Activated CD4-positive, alpha-beta T cell treated with anti-CD3 and anti-CD28 coated beads for 36 hours (primary cell): ENCODE measurements at places on chromosomes 1 and 21.
A peak's percentile ranks its signal among the peaks of the same experiment; 100 is the strongest.

GRCh38 chr1:205812271-205812877, 624 bp downstream of the SLC41A1 start:
- DNase-seq = peak; percentile 36

GRCh38 chr1:175564119-175564518, 179.3 kb downstream of the TNR start:
- no peak for DNase-seq

- no peak for DNase-seq
These were observed 347.2 kb downstream of the MATN1 start for GRCh38 chr1:30376054-30376697.

DNA sequence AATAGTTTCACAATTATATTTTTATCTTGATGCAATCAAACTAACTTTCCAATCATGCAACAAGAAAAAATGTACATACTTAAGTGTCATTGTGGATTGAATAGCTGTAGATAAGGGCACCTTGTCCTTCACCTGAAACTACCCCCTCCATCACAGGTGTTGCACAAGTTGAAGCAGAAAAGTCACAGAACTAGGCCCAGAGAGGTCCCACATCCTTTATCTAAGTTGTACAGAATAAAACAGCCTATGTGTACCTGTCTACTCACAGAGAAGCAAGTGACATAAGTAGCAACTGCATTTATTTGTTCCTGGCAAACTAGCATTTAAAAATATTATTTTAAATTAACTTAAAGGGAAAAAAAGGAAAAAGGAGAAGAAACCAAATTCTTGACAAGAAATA, 256.8 kb downstream of the FAF1 start:
- DNase-seq = no peak

GRCh38 chr1:9715536-9716226, 64.2 kb downstream of the PIK3CD start:
- DNase-seq = peak; percentile 53

DNA sequence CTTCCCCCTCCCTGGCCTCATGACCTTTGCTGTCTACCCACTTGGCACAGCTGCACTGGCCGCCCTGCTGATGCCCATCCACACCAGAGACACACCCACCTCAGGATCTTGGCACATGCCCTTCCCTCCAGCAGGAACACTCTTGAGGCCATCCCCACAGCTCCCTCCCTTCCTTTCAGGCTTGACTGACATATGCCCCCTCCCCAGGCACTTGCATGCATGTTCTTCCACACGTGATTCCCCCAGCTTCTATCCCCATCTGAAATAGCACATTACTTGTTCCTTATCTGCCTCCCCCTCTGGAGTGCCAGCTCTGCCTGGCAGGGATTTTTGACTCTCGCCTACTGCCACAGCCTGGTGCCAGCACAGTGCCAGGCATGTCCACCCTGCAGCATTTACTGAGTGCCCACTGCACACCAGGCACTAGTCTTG, 98.5 kb upstream of the SLC25A33 start:
- no peak for DNase-seq

GRCh38 chr1:43890815-43891214, 42.8 kb upstream of the ARTN start:
- DNase-seq = no peak

DNA sequence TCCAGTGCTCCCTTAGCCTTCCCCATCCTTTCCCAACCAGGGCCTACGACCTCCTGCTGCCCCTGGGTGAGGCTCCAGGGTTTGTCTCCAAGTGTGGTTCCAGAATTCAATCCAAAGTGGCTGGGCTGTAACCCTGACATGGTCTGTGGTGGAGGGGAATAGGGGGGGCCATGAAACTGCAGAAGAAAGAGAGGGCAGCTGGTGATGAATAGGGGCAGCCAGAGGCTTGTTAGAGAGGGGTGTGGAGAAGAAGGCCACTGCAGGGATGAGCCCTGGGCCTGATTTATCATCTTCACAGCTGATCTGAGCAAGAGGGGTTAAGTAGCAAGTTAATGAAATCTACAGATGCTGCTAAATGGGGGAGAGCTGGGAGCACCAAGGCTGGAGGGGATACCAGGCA, 12.9 kb upstream of the ERI3 start:
- no peak for DNase-seq

DNA sequence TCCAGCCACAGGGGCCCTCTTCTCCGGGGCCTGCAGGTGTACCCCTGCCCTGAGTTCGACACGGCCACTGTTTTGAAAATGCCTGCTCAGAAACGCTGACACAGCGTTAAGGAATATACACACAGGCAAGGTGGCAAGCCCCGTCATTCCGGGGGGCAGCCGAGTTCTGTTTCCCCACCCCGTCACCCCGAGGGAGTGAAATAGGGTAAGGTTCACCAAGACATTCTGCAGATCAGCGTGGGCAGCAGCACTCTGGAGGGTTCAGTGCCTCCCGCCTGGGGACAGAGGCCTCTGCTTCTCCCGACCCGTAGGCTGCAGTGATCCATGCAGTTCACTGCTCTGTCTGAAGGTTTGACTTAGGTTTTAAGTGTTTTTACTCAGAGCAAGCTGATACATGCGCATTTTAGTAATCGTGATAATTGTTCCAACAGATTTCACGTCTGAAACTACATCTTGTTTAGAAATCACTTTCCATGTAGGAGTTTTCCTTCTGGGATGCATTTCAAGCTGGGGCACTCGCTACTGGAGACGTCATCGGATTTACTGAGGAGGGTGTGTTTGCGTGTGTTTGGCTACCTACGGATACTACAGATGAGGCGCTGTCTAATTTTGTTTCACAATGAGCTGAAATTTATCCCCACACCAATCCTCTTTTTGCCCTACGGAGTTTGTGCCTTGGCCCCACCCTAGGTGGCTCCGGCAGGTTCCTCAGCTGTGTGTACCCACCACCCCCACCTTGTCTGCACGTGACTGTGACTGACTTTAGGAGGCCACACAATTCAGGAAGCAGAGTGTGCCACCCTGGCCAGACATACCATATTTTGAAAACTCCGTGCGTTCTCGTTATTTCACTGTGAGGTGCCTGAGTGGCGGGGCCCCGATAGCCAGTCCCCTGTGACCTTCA, 63.5 kb downstream of the AGPAT3 start:
- DNase-seq = no peak

DNA sequence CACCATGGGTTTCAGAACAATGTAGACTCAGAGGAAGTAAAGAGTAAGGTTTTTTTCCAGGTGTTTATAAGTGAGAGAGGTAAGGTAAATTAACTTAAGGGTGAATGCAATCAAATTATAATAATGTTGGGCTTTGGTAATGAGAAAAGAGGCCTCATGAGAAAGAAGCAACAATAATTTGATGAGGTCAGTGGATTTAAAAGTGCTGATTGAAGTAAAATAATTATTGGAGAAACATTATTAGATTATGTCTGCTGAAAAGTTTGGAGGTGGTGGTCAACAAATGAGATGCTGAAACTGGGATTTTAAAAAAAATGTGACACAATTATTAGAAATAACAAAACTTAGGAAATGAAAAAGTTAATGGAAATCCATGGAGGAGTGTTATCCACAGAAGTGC, 187.4 kb upstream of the BRINP3 start:
- no peak for DNase-seq

DNA sequence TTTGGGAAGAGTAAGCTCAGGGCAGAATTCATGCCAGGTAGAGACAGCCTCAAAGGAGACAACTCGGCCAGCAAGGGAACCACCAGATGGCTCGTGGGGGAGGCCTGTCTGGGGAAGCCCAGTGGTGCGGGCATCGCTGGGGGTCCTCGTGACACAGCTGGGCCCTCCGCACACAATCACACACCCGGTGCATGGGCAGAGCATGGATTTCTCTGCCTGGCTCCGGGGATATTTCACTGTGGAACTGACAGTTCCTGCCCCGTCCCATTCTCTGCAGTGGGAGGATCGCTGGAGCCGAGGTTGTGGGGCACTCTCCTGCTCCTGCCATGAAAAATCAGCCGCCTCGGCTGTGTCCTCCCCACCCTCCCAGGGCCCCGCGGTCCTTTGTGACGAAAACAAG, 108.0 kb downstream of the CRYAA start:
- DNase-seq = no peak

- DNase-seq = no peak
These were observed 1.1 kb downstream of the KCND3 start for GRCh38 chr1:111988377-111988742.

DNA sequence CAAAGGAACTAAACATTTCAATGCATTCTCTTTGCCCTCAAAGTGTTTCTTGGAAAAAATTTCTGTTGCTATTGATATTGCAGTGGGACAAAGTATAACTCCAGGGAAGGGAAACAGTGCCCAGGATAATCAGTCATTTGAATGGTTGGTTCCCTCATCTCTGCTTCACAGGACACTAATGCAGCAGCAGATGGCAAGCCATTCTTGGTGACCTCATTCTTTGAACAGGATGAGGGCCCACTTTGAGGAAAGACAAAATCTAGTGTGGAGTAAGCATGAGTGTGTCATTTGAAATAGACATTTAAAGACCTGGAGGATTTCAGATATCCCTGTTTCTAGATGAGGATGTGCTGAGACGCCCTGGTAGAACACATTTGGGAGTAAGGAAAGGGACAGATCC, 32.3 kb downstream of the CHRM3 start:
- no peak for DNase-seq

- DNase-seq = peak; percentile 36
These were observed 1.2 kb upstream of the LHX4 start for GRCh38 chr1:180228648-180229482.

GRCh38 chr1:193850745-193851144, 664.3 kb upstream of the B3GALT2 start:
- no peak for DNase-seq

- no peak for DNase-seq
These were observed 885.2 kb upstream of the ADGRL2 start for GRCh38 chr1:80915491-80915890.

DNA sequence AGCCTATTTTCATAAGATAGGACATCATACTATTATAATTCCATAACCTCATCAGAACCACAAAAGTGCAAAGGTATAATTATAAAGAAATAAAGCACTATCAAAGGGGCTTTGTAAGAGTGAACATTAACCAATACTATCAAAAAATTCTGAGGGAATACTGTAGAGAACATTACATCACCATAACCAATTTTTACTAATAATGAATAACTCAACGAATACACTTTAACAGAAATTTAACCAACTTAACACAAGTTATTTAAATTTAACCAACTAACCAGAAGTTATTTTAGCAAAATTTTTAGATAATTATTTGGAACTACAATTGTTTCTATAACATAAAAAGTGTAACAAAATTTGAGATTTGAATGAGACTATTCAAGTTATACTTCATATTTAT, 34.8 kb downstream of the ZSWIM5 start:
- no peak for DNase-seq

DNA sequence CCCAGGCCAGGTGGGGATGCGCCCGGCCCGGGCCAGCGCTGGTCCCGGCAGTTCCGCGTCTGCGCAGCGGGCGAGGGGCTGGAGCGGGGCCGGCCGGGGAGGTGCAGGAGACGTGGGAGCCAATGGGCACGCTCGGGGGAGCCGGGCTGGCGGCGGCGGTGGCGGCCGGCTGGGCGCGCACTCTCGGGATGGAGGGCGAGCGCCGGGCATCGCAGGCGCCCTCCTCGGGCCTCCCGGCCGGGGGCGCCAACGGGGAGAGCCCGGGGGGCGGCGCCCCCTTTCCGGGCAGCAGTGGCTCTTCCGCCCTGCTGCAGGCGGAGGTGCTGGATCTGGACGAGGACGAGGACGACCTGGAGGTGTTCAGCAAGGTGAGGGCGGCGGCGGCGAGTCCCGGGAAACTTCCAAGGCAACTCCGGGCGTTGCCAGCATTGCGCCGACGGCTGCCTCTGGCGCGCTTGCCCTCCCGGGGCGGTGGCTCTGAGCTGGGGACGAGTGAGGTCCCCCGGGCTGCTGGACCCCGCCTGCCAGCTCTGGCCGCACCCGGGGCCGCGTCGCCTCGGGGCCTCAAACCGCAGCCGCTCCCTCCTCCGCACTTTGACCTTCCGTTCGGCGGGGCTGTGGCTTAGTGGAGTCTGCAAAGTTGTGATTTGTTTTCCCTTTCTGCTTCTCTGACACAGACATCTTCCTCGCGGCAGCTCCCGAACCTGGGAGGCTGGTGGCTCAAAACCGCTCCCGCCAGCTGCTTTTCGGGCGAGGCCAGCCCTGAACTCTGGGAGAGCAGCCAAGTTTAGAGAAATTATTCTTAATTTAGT, at the start of gene SNX7:
Gene SNX7 (plus strand): TSS at position 178 of the 812 bp plus-strand sequence. CDS start 11 bp downstream, at position 189.
- DNase-seq = peak; percentile 30

DNA sequence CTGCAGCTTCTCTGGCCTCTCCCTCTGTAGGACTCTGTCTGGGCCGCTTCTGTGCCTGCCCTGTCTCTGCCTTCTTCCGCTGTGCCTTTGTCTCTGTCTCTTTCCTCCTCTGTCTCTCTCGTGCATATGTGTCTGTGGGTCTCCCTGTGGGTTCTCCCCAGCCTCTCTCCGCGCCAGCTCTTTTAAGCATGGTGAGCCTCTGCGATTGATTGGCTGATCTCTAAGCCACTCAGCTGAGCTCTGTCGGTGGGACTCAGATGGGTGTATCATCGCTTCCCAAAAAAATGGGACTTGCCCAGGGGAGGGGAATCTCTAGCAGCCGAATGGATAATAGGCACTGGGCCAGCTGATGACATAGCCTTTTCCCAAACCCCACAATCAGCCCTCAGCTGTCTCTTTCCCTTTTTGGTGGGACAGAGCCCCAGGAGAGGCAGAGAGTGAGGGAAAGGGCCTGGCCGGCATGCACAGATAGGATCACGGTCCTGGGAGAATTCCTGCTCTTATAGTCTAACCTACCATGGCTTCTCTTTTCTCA, at the start of gene ADAMTS4:
Gene ADAMTS4 (minus strand): TSS at position 158 of the 535 bp plus-strand sequence. CDS start 427 bp downstream, outside the sequence.
- no peak for DNase-seq

GRCh38 chr1:101041300-101041699, 15.7 kb upstream of the DPH5 start:
- DNase-seq = no peak

DNA sequence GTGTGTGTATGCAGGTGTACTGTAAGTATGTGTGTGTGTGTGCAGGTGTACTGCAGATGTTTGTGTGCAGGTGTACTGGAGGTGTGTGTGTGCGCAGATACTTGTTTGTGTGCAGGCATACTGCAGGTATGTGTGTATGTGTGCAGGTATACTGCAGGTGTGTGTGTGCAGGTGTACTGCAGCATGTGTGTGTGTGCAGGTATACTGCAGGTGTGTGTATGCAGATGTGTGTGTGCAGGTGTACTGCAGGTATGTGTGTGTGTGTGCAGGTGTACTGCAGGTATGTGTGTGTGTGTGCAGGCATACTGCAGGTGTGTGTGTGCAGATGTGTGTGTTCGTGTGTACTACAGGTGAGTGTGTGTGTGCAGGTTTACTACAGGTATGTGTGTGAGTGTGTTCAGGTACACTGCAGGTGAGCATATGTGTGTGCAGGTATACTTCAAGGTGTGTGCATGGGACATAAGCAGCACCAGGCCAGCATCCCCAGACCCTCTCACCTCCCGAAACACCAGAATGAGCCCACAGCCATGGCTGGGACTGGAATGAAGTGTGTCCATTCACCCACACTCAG, 97.5 kb downstream of the DMRTB1 start:
- peak; percentile 1 for DNase-seq

GRCh38 chr1:109925159-109925990, 14.7 kb downstream of the CSF1 start:
- no peak for DNase-seq

DNA sequence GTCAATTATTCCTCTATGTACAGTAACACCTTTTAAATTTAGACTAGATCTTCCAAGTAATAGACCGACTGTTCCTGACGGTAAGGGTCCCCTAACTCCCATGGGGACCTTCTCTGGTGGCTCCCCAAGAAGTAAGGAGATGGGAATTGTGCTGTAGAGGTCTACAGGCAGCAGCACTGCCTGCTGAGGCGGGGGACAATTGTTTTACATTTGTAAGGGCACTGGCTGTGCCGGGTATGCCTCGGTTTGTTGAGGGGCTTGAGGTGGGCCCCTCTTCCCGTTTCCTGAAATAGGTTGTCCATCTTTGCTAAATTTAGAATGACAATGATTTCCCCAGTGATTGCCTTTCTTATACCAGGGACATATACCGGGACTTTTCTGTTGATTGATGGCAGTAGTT, 13.1 kb upstream of the L1TD1 start:
- DNase-seq = no peak
